EL (cell line): ENCODE measurements at places on chromosomes 12 and 14.

DNA sequence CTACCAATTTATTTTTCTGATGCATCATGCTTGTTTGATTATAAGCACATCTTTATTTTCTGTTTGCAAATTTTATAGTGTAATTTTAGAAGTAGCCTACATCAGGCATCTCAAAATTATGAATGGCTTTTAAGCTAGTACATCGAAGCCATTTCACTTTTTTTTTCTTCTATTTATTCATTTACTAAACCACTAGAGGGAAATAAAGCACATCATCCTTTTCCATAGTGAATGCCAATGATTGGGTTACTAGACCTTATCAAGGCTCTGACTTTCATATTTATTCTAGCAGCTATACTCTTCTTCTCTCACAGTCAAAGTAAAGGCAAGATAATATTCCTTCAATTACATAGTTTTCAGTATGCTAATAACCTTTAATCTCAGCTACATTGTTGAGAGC is 736.4 kb upstream of the LRFN5 start:
- DNase-seq, result no peak

DNA sequence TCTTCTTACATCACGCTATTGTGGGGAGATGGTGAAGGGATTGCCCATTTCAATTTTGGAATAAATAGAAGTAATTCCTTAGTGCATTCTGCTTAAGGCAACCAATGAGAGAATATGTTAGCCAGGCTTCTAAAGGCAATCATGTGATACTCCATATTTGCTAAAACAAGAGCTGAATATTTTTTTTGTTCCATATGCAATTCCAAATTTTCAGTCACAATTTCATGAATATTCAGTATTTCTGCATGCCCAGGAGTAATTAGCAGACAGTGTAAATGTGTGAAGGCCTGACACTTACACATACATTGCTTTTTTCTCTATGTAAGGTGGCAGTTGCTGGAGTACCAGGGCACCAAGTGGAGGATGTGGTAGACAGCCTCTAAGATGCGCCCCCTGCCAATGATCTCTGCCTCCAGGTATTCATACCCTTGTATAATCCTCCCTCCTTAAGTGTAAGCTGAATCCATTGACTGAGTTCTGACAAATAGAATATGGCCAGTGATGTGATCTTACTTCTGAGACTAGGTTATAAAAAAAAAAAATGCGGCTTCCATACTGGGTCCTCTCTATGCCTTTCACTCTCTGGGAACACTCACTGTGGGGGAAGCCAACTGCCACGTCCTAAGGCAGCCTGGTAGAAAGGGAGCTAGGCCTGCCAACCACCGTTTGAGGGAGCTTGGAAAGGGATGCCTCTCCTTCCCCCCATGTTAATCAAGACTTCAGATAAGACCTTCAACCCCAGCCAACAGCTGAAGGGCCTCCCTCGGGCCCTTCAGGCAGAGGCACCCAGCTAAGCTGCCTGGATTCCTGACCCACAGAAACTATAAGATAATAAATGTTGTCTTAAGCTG is 62.7 kb upstream of the PTGR2 start:
- no peak for DNase-seq

GRCh38 chr14:100654814-100655740 is 67.9 kb upstream of the BEGAIN start:
- DNase-seq, result no peak

DNA sequence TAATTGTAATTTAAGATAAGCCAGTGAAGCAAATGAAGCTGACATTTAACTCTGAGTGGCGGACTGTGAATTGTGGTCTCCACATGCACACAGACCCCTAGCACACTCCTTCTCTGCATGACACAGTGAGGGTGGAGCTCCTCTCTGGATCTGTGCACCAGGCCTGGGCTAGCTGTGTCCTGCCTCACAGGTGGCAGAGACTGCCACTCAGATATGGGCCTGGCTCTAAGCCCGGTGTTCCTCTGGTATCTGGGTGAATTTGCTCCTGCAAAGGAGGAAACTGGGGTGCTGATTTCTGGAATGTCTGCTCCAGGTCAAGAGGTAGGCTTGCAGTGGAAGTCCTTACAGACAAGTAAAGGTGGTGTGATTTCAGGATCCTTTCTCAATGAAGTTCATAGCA is 282.4 kb downstream of the FOXN3 start:
- no peak for DNase-seq

DNA sequence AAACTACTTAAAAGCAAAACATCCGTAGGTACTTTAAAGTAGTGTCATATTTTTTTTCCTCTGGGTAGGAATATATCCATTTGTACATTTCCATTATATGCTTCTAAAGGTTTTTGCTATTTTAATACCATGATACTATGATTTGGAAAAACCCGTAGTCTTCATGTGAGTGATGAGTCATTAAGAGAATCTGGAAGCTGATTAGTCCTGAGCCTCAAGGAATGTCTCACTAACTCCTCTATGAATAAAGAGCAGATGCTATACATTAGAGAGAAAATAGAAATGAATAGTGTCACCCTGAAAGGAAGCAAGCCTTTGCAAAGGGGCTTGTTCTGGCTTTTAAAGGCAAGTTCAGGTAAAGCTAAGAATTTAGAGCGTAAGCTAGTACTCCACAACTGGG is 432.1 kb downstream of the CCDC91 start:
- DNase-seq, result peak; percentile 34

DNA sequence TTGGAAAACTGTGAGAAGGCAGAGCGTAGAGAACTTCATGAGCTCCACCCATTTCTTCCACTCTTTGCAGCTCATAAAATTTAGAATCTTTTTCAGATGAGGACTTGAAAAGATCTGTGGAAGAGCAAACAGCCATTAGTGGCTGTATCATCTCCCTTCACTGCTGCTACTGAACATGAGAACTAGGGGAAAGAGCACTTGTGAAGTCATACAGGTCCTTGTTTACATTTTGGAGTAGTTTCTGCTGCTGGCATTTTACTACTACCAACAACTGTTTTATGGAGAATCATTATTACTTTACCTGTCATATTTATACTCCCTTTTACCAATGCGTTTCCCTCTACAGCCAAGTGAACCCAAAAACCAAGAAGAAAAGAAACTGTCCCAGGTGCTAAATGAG is 41.0 kb downstream of the RPGRIP1 start:
- no peak for DNase-seq

DNA sequence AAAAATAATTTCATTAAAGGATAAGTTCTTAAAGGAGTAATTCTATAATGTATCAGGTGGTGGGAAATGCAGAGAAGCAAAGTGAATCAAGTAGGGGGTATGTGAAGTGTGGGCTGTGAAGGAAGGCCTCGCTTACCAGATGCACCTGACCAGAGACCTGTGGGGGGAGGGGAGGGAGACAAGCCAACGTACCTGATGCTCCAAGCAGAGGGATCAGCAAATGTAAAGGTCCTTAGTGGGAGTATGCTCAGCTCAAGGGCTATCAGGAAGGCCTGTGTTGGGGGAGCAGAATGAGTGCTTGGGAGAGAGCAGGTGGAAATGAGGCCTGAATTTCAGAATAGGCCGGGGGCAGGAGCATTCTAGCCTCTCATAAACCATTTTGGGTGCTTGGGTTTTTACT is 57.1 kb downstream of the ANO4 start:
- DNase-seq, result no peak

- DNase-seq, result no peak
Measured at GRCh38 chr12:80938397-80938796, 663 bp upstream of the LIN7A start.

DNA sequence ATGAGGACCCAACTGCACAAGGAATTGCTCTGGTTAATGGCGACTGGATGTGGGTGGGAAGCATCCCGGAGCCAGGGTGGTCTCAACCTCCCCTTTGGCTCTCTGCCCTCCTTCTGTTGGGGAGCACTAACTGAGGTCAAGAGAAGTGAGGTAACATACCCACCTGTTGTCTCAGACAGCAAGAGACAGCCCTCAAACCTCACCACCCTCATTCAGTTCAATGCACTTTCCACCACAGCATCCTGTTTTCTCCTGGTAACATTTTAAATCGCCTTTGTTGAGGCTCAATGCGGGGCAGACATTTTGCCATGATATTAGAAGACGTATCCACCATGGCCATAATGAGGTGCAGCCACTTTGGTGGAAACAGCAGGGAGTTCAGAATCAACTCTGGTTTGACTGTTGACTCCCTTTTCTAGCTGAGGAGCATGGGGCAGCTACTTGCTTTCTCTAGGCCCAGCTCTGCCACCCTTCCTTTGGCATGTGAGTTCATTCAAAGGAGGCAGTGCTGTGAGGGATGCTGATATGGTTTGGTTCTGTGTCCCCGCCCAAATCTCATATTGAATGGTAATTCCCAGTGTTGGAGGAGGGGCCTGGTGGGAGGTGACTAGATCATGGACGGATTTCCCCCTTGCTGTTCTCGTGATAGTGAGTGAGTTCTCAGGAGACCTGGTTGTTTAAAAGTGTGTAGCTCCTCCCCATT is 338.6 kb downstream of the PCNX1 start:
- DNase-seq, result no peak

GRCh38 chr12:68391937-68392336 is 59.8 kb upstream of the MDM1 start:
- no peak for DNase-seq

- no peak for DNase-seq
Measured at GRCh38 chr12:55636116-55636655, 506 bp upstream of the OR10P1 start.

DNA sequence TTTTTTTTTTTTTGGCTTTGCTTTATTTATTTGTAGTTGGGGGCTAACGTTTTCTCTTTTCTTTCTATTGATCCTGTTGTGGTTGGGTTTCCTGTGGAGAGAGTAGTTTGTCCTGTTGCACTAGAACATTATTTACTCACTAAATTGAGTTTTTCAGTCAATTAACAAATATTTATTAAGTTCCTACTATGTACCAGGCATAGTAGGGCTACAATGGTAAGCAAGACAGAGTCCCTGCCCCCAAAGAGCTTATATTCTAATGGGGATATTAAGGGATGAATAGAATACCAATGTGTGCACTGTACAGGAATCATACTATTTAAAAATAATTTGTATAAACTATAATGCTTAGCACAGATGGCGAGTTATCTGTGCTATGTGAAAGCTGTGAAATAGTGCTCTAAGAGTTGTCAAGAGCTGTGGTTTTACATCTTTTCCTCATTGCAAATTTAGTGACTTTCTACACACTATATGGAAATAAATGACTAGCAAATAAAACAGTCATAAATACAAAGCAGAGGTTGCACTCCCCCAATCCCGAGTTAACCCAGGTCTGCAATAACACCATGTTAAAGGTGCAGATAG is 94.9 kb downstream of the GPR135 start:
- DNase-seq, result no peak

GRCh38 chr14:23153851-23154796 is 29.3 kb downstream of the SLC7A8 start:
- peak; percentile 83 for DNase-seq

- no peak for DNase-seq
Measured at GRCh38 chr14:83171761-83172160, 1638.1 kb upstream of the SEL1L start.

GRCh38 chr12:120639771-120640721 is at the start of gene CABP1:
Gene CABP1 (plus strand): TSS chr12:120640626. CDS start chr12:120640686, 60 bp downstream.
- DNase-seq, result peak; percentile 20

- no peak for DNase-seq
Measured at GRCh38 chr12:77722536-77722935, 108.2 kb upstream of the NAV3 start.

GRCh38 chr12:16583969-16584745 is 21.8 kb downstream of the LMO3 start:
- DNase-seq, result no peak

DNA sequence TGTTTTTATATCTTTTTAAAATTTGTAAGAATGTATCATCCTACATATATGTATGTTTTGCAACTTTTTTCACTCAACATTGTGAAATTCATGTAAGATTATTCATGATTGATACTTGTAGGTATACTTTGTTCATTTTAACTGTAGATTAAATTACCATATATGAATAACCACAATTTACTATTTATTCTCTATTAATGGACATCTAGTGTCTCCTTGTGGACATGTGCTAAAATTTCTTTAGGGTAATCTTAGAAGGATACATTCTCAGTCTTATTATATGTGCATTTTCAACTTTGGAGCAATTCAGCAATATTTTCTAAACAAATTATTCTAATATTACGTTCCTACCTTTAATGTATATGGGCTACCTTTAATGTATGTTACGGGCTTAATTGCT is 192.4 kb downstream of the FUT8 start:
- no peak for DNase-seq

DNA sequence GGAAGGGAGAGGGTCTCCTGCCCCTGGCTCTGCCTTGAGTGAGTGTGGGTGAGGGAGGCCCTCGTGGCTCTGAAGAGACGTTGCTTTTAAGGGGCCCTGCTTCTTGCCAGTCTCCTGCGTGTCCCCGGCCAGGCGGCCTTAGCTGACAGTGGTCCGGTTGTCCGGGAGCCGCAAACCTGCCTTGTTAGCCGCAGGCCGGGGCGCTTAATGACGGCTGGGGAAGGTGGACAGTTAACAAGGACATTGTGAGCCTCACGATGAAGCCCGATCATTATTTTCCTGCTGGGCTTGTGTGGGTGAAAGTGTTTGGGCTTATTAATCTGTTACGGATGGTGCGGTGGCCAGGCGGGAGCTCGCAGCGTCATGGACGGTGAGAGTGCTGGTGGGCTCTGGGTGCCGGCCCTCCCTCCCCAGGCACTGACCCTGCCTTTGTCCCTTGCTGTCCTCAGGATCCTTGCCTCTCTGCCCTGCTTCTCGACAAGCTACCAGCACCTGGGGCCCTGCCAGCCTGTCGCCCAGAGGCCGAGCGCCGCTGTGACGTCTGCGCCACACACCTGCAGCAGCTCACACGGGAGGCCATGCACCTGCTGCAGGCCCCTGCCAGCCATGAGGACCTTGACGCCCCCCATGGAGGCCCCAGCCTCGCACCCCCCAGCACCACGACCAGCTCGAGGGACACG is 13.3 kb downstream of the KIF26A start:
- no peak for DNase-seq

GRCh38 chr12:13499008-13499407 is 302.5 kb downstream of the EMP1 start:
- no peak for DNase-seq

DNA sequence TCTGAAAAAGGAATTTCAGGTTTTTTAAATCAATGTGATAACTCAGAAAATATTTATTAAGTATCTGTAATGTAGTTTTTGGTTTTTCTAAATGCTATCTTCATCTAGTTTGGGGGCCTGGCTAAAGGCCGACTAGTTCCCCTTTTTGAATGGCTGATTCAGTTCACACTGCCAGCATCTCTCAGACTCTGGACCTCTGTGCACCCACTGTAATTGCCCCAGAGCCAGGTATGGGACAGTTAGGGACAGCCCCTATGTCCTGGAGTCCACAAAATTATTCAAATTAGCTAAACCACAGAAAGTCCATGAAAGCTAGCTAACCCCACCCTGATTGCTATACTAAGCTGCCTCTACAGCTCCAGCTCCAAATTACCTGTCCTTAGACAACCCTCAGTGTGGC is 49.1 kb upstream of the RGS6 start:
- DNase-seq, result no peak

GRCh38 chr12:96420277-96420835 is 20.1 kb upstream of the CDK17 start:
- no peak for DNase-seq

DNA sequence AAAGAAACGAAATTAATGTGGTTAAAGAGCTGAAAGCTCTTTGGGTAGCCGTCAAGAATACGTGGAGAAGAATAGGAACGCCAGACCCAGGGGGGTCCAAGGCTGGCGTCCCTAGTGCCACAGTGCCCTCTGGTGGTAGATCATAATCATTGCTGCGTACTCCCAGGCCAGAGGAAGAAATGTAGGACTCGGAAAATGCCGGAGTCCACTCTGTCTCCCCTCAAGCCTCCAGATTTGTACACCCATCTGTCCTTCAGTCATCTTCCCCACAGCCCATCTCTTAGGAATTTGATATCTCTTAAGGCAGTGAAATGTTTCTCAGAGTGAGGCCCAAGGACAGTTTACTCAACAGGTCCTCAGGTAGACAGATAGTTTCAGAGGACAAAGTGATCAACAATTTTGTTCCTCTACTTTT is 25.4 kb upstream of the PLEKHG6 start:
- peak; percentile 77 for DNase-seq
